NCI-H1092 treated with DMSO at 0.1 percent for 48 hours (cell line): ENCODE measurements at places on chromosomes 4 and X.
A peak's percentile ranks its signal among the peaks of the same experiment; 100 is the strongest.

GRCh38 chrX:124594017-124594651 lies 247.8 kb downstream of the SH2D1A start:
- no peak for DNase-seq

- DNase-seq, result no peak
Measured at GRCh38 chr4:164734484-164734883, 19.4 kb upstream of the SMIM31 start.

- DNase-seq, result no peak
Measured at GRCh38 chrX:39753293-39753996, 344.3 kb downstream of the BCOR start.

DNA sequence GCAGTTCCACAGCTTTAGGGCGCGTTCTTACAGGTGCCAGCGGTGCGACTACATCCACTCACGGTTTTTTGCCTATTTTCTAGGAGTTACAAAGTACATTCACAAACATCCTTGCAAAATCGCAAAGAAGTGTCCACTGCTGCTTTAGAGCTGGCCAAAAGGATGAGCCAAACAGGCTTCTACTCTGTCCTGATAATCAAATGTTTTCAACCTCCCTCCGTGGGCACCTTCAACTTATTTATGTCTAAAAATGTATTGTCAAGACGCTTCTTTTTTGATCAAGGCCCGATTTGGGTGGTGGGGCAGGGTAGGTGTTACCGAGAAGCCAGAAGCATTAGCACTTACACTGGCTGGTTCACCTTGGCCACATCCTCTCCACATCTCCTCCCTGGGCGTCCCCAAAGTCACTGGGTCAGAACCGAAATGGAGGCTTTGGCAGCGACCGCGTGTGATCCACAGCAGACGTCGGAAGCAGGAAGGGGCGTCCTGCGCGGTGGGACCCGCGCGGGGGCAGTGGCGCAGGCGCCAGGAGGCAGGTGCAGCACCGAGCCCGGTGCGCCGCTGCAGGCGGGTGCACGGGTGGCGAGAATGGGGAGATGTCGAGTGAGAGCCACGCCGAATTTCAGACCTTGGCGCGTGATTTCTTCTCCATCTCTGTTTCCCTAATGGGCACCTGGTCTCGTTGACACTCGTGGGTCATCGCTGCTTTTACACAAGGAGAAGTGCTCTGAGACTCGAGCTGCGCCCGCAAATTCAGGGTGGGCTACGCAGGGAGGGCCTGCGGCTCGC lies 16.9 kb downstream of the NKX3-2 start:
- DNase-seq, result peak; percentile 29

DNA sequence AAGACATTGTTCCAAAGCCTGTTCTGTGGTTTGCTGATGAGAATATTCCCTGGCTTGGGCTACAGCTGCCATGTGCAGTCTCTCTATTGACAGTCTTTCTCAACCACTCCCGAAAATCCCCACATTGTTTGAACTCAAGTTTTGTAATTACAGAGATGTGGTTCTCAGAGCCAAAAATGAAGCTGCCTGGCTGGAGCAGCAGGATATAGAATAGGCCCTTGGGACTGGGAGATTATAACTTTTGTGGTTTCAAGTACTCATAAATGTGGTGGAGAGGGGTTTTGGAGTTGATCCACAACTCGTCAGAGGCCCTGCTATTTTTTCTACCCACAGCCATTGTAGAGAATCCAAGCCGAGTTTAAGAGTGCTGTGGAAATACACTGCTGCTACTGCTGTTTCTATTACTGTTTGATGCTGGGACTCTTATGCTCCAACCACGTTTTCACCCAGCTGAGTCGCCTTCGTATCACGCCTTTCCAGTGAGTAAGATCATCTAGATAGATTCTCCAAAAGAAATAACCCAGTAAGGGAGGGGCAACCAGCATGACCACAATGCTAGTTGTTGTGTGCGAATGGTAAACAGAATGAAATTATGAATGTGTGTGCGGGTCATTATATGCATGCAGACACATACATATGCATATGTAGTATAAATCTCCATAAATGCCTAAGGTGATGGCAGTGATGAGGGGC lies 57.1 kb upstream of the ATXN3L start:
- peak; percentile 99 for DNase-seq

- DNase-seq, result no peak
Measured at GRCh38 chr4:131650951-131651350, 1498.1 kb upstream of the PCDH10 start.

- no peak for DNase-seq
Measured at GRCh38 chrX:130094696-130095095, 15.6 kb downstream of the ELF4 start.

- no peak for DNase-seq
Measured at GRCh38 chr4:108762559-108763225, at the start of gene ETNPPL. Gene ETNPPL (minus strand): TSS chr4:108763053. CDS start chr4:108762898, 155 bp downstream.

DNA sequence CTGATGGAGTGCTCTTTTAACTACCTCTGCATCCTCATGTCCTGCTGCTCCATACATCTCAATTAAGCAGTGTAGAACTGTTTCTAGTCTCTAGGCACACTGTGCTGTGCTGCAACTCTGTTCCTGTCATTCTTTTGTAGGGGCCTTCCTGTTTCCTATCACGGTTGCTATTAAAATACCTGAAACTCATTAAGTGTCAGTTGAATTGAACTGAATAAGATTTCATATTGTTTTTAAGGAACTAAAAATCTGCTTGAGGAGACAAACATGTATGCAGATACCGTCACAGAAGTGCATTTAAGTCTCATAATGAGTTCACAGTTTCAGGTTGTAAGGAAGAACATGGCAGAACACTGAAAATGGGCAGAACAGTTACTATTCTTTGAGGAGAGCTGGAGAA lies 170.1 kb downstream of the LARP7 start:
- no peak for DNase-seq

- no peak for DNase-seq
Measured at GRCh38 chr4:147747787-147748454, 16.0 kb downstream of the ARHGAP10 start.

DNA sequence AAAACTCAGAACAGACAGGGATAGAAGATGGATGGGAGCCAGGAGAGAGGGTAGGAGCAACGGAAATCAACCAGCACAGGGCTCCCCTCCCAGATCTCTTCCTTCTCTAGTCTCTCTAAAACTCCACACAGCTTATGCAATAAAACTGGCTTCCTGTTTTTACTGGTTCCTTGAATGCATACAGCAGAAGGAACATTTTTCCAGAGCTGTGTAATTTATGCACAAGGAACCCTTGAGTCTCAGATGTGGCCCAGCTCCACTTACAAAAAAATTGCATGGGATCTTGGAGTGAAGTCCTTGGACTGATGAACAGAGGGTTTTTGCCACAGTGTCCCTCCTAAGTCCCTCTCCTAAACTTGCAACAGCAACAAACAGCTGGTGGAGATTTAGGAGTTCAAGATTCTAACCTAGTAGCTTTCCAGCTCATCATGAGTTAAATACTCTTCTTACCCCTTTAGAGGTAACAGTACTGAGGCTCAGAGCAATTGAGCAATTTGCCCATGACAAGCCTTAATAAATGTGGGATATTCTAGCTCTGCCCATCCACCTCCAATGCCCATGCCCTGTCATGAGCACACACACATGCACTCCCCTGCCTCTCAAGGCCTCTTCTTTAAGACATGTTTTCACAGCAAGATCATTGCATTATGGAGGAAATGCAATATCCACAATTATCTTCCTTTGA lies 18.4 kb upstream of the CC2D2A start:
- DNase-seq, result no peak

GRCh38 chrX:46184749-46185148 lies 360.5 kb downstream of the ZNF674 start:
- DNase-seq, result no peak

- DNase-seq, result no peak
Measured at GRCh38 chrX:107678957-107679740, 50.8 kb downstream of the PRPS1 start.
